Glutamatergic neuron (in vitro differentiated cells): ENCODE measurements at places on chromosomes 11 and 22.

GRCh38 chr11:79503028-79503427, 62.2 kb upstream of the TENM4 start:
- no peak for DNase-seq

GRCh38 chr11:116644201-116644940, 128.4 kb downstream of the BUD13 start:
- DNase-seq, result no peak

DNA sequence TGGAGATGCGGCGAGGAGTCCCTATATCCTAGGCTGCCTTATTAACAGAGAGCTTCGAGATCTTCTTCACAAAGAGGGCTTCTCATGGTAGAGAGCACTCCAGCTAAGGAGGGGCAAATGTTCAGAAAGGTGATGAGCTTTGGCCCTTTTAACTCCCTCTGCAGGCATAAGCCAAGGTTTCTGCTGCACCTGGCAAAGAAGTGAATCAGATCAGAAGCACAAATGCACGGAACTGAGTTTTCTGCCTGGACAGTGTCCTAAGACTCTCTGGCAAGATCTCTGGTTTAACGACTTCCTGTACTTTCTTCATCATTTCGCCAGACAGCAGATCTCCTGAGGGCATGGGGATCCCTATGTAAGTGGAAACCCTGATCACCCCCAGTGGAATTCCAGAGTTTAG, 37.2 kb downstream of the POU2AF3 start:
- DNase-seq, result no peak

DNA sequence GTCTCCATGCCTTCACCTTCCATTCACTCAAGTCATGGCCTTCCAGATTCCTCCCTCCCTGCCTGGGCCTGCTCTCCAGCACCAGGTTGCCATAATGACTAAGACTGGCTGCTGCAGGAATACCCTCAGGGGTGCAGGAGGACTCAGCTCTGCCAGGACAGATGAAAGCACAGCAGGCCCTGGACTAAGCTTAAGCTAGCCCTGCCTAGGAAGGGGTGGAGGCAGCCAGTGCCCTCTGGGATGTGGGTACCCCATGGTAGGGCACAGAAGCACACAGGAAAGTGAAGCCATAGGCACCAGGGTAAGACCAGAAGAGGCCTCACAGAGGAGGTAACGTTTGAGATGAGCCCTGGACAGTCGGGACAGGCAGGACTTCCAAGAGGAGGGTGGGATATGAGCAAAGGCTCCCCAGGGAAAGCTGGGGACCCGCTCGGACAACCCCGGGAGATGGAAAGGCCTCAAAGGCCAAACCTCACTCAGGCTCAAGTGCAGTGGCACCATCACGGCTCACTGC, 3.0 kb upstream of the RIN1 start:
- no peak for DNase-seq

DNA sequence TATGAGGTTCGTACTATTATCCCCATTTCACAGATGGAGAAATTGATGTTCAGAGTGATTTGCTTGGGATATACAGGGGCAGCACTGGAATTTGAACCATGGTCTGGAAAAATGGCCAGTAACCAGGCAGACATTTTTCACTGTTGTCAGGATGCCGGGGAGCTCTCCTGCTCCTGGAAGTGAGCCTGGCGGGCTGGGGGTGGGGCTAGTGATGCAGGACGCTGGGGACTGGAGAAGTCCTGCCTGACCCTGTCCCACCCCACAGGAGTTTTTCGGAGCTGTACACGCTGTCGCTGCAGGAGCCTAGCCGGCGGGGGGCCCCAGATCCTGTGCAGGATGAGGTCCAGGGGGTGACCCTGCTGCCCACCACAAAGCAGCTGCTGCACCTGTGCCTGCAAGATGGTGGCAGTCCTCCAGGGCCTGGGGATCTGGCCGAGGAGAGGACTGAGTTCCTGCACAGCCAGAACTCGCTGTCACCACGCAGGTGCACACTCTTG, 11.1 kb downstream of the SIPA1 start:
- DNase-seq, result peak; percentile 18

GRCh38 chr11:102393272-102393730, 46.3 kb downstream of the BIRC2 start:
- DNase-seq, result no peak

- no peak for DNase-seq
These were observed 9.1 kb downstream of the P2RY6 start for GRCh38 chr11:73281201-73281741.

DNA sequence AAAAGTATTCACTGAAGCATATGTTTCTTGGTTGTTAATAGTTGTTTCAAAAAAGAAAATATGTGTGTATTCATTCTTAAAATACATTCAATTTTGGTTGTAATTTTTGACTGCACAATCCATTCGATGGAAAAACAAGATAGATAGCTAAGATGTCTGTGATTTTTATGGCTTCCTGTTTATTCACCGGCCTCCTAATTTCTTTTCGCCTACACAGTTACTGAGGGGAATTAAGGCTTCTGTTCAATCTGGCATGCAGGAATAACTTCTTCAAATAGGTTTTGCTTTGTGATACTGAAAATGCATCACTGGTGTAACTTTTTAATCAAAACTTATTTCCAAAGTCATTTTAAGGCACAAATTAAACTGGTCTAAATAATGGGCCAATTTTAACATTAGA, 290.8 kb upstream of the ARHGAP42 start:
- no peak for DNase-seq

GRCh38 chr11:83069441-83070043, 2.2 kb downstream of the RAB30 start:
- DNase-seq, result no peak

- no peak for DNase-seq
These were observed 779 bp downstream of the SELENOH start for GRCh38 chr11:57742087-57742452.

DNA sequence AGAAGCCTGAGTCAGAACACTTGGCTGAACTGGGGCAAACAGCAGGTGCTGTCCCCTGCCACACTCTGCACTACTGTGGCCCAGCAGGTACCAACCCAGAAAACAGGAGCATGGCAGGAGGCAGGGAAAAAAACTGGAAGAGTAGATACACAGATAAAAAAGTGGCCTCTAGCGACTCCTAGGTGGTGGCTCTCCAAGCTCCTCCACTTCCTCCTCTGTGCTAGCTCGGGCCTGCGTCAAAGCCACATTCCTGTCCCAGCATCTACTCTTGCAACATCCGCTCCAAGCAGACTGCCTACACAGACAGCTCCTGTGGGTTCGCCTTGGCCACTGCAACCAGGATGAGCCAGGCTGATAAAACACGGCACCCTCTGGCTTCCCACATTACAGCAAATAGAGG, 6.9 kb downstream of the OR8B12 start:
- DNase-seq, result no peak
